Stimulated activated memory B cell treated with anti-CD40 and anti-IgM and Interleukin-4, amounts not matched to agents 10 μg/mL and 1 μg/mL and 100 μg/mL, for 72 hours (primary cell): ENCODE measurements at places on chromosomes 3 and 15.

DNA sequence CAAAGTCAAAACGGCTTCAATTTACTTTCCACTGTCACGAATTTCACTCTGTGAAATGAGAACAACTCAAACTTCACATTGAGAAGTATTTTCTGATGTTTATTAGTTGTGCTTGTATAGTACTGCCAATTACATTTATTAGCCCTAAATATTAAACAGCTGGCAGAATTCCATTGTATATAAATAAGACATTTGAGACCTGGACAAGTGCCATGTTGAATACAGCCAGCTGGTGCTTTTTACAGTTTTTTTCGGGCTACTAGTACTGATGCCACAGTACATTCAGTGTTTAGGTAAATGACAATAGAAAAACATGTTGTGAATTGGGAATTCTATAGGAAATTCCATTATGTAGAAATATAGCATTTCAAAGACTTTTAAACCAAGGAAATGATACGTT, 79.0 kb downstream of the EPHA3 start:
- no peaks in the 10 kb centered on the region for H3K36me3 ChIP-seq
- ATAC-seq: no peak

DNA sequence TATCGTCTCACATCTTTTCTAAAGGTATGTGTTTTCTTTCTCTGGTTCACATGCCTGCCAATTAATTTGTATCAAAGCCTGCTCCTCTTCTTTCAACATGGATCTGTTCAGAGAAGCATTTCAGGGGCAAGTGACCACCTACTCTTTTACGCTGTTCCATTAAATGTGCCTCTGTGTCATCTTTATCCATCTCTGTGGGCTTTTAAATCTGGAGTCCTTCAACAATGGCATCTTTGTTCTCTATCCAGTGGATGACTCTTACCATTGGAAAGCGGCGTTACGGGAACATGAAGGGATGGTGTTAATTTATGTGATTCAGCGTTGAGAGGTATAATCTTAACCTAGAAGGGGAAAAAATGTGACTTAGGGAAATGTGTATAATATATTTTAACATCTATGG, 92.7 kb upstream of the CFAP20DC start:
- no peaks in the 10 kb centered on the region for H3K36me3 ChIP-seq
- H3K27me3 ChIP-seq: peaks cover 5% of the 10 kb centered on the region
- no peak for ATAC-seq

DNA sequence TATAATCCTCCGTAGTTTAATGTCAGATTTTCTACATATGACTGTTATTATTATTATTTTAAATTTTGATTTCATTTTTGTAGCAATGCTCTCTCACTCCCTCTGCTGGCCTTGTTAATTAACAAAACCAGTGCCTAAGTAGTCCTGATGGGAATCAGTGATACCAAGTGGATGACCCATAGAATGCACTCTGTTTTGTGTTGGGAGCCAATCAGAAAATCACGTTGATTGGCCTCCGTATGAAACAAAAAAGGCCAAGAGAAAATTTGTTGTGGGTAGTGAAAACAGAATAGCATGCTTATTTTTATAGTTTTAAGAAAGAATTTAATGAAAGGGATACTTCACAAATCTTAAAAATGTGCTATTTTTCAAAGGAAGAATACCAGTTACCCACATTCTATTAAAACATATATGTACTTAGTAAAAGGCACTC, 34.4 kb upstream of the MEIS2 start:
- no peak overlapping the region for H3K27ac ChIP-seq
- H3K27me3 ChIP-seq: peaks cover 20% of the 10 kb centered on the region
- no peak for ATAC-seq
- no peaks in the 10 kb centered on the region for H3K4me1 ChIP-seq

GRCh38 chr3:65481085-65481484, 557.6 kb downstream of the MAGI1 start:
- H3K36me3 ChIP-seq: no peaks in the 10 kb centered on the region
- no peak overlapping the region for H3K27ac ChIP-seq
- H3K27me3 ChIP-seq: no peaks in the 10 kb centered on the region
- ATAC-seq: no peak

DNA sequence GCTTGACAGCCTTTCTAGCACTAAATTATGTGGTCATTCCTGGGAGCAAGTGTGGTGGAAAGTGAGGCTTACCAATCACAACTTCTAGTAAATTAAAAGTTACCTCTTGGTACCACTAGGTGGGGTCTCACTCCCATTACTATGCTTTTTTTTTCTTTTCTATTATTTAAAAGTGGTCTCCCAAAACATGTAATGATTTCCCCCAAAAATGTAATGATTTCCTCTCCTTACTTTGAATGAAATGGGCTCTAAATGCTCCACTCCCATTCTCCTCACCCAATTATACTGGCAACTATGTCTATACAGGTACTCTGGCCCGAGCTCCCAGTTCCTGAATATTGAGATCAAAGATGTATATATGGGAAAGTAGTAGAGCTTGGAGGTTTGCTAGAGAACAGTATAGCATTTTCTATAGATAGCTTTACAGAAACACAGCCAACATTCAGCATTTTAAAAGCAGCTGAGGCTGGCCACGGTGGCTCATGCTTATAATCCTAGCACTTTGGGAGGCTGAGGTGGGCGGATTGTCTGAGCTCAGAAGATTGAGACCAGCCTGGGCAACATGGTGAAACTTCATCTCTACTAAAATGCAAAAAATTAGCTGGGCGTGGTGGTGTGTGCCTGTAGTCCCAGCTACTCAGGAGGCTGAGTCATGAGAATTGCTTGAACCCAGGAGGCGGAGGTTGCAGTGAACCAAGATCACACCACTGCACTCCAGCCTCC, 70.9 kb downstream of the DCUN1D1 start:
- no peak overlapping the region for H3K27ac ChIP-seq
- H3K4me1 ChIP-seq: peaks cover 15% of the 10 kb centered on the region
- H3K4me3 ChIP-seq: no peak overlapping the region

GRCh38 chr15:100905850-100906249, 13.3 kb upstream of the LRRK1 start:
- no peak overlapping the region for H3K27ac ChIP-seq
- H3K27me3 ChIP-seq: peaks cover 18% of the 10 kb centered on the region
- H3K4me3 ChIP-seq: no peak overlapping the region
- H3K4me1 ChIP-seq: peaks cover 7% of the 10 kb centered on the region

DNA sequence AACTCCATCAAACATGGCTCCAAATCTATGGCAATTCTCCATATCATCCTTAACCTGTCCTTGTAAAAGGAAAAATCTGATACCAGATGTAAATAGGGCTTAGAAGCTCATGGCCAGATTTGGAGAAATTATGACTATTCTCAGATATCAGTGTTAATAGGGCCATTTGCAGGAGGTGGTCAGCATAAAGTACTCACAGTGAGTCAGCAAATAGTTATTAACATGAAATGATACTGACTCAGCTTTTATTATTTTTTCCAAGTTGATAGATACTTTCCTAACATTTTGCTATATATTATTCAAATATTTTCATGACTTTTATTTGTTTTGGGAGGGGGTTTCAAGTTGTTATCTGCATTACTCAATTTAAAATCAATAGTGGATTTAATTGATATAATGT, 255.8 kb downstream of the MFSD1 start:
- no peaks in the 10 kb centered on the region for H3K4me1 ChIP-seq
- no peak overlapping the region for H3K4me3 ChIP-seq
- H3K36me3 ChIP-seq: no peaks in the 10 kb centered on the region
- H3K27ac ChIP-seq: no peak overlapping the region
- no peak for ATAC-seq

DNA sequence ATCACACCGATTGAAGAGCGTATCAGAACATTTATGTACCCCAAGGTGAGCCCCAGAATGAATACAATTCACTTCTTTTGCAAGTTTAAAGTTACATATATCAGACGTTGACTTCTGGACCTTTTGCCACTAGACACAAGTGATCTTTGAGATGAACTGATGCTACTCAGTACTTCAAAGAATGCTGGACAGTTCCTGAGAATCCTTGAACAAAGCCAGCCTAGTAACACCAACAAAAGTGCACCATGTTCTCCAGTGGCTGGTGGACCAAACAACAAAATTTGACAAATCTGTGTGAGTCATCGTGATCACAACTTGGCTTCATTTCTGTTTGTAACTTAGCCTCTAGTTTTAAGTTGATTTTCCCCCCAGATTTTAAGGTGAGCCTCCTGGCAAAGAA, 355.7 kb downstream of the SOX2 start:
- H3K36me3 ChIP-seq: no peaks in the 10 kb centered on the region
- H3K4me1 ChIP-seq: no peaks in the 10 kb centered on the region
- no peak overlapping the region for H3K27ac ChIP-seq
- no peak overlapping the region for H3K4me3 ChIP-seq
- ATAC-seq: no peak

DNA sequence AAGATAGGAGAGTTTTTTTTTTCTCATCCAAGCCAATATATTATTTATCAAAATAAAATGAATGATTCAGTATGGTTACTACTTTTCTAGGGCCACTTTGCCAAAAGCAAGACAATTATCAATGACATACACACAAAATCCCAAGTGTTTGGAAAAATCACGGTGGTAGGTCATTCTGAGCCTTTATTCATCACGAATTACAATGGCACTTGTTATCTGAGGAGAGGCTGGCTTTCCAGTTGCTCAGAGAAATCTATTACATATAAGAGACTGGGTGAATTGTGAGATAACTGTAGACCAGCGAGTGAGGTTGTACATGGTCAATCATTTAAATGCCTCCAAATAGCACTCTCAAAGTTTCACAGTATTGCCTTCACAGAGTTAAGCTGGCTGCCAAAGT, 20.4 kb upstream of the FGF12 start:
- no peak overlapping the region for H3K4me3 ChIP-seq
- H3K27ac ChIP-seq: no peak overlapping the region
- H3K36me3 ChIP-seq: no peaks in the 10 kb centered on the region
- peaks cover 27% of the 10 kb centered on the region for H3K27me3 ChIP-seq
- no peak for ATAC-seq
- no peaks in the 10 kb centered on the region for H3K4me1 ChIP-seq

DNA sequence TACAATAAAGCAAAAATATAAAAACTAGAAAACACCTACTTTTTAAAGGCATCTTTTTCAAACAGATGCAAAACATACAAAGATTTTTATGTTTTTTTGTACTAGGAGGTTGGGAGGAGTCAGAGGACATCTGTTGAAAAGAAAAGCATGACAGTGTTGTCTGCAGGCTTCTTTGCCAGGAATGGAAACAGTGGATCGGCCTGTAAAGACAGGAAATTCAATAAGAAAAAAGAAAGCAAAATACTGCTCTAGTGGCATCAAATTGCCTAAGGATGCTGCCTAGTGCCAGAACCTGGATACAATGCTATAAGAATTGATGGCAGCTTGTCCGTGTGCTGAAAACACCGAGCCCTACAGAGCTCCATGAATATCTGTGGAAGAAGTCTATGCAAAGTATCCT, 69.9 kb downstream of the TBC1D5 start:
- H3K27ac ChIP-seq: no peak overlapping the region
- no peak for ATAC-seq
- peaks cover 6% of the 10 kb centered on the region for H3K4me1 ChIP-seq
- H3K27me3 ChIP-seq: no peaks in the 10 kb centered on the region
